Hematopoietic multipotent progenitor cell treated with erythropoietin and hydrocortisone succinate and interleukin-3 and kit ligand, for 17 days (in vitro differentiated cells): ENCODE measurements at places on chromosomes 2 and 18.

DNA sequence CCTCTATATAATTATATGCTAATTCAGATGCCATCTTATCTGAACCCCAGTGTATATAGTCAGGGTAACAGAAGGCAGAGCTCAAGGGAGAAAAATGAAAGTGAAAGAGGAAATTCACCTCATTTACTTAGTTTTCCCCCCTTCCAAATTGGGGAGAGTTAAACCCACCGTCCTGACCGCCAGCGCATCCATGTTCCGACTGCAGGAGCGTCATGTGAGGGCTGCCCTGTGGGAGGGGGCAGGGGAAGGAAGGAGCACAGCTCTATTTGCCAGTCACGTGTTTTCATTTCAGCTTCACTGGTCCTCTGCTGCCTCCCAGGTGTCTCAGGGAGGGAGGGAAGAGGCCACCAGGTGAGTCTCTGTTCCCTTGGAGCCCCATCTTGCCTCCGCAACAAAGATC is 13.2 kb downstream of the CNNM4 start:
- DNase-seq = no peak

DNA sequence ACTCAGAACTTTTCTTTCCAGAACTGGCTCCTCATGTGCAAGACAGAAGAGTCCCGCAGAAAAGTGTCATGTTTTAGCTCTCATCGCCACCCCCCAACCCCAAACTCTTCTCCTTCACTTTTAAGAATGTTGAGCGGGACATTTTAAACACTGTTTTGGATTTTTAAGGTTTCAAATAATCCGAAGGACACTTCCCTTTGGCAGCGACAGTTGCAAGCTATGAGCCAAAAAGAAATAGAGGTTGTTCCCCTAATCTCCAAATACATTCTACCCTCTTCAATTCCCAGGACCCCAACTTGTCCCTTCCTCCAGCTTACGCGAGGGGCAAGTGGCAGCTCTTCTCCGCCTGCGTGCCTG is 678 bp upstream of the UBE2E3 start:
- DNase-seq = no peak

DNA sequence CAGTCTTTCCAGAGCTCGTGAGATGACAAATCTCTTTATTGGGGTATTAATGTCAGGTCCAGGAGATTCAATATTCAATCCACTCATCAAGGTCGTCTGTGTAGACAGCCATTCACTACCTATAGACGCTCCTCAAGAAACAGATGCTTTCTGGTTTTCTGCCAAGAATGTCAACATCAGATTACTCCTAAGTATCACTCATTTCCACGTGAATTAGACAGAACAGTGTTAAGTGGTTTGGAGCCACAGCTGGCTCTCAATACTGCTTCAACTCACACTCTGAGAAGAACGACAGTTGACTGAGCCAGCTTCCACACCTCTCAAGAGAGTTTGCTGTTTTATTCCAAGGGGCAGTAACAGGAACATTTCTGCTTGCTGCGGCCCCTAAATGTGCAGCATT is 113.5 kb upstream of the NEDD4L start:
- no peak for DNase-seq

DNA sequence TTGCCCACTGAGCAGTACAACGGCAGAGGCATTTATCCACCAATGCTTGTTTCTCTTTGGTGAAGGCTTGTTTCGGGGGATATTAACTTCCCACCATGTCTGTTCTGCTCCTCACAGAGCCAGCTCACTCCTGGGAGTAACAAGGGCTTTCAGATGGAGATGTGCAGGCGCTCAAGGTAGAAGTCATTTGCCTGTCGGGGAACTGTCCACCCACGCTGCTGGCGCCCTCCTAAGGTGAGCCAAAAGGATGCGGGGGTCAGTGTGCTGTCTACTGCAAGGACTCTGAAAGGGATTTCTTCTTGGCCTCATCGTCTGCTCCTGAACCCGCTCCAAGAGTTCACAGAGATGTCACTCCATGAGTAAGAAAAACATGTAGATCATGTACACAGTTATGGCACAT is 57.0 kb upstream of the CYRIA start:
- DNase-seq = no peak

- DNase-seq = no peak
These were observed 1.2 kb downstream of the EPB41L3 start for GRCh38 chr18:5542515-5543035.

- DNase-seq = no peak
These were observed 88.8 kb upstream of the ASB18 start for GRCh38 chr2:236352761-236353593.

DNA sequence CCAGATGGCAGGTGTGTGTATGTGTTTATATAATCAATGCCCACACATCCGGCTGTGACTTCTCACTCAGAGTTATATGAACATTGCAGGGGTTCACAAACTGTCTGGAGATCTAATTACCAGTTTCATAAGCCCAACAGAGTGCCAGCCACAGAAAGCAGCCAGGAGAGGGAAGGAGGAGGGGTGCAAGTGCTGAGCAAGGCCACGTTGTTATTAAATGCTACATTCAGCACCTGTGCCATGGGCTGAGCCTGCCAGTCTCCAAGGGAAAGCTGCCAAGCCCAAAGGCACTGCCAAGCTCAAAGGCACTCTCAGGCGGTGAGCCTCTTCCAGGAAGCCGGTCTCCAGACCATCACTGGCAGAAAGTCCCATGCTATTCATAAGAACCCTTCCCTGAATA is 17.4 kb downstream of the XDH start:
- DNase-seq = no peak

- DNase-seq = no peak
These were observed 9.5 kb downstream of the ELP2 start for GRCh38 chr18:36139245-36139644.

GRCh38 chr18:35933982-35934381 is 38.5 kb upstream of the RMP24 start:
- no peak for DNase-seq

DNA sequence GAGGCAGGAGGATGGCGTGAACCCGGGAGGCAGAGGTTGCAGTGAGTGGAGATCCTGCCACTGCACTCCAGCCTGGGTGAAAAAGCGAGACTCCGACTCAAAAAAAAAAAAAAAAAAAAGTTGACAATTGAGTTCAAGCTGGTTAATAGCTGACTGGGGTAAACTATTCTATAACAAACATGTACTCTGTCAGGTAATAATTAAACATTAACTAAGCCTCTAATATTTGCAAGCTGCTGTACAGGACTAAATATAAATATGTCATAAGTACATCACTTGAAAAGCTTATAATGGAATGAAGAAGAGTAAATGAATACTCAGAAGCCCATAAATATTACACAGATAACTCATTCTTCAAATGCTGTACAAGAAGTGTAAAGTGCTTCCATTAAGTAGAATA is 190.4 kb upstream of the CRIM1 start:
- DNase-seq = no peak

DNA sequence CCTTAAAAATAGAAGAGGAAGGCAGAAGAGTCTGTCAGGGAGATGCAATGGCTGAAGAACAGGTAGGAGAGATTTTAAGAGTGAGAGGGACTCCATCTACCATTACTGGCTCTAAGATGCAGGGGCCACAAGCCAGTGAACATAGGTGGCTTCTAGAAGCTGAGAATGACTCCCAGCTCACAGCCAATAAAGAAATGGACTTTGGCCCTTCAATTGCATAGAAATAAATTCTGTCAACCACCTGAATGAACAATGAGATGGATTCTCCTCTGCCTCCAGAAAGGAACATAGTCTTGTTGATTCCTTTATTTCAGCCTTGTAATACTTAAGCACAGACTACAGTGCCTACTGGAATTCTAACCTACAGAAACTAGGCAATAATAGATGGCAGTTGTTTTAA is 603.3 kb upstream of the NXPH2 start:
- DNase-seq = no peak

GRCh38 chr2:114056294-114057143 is 166.6 kb downstream of the ACTR3 start:
- no peak for DNase-seq

DNA sequence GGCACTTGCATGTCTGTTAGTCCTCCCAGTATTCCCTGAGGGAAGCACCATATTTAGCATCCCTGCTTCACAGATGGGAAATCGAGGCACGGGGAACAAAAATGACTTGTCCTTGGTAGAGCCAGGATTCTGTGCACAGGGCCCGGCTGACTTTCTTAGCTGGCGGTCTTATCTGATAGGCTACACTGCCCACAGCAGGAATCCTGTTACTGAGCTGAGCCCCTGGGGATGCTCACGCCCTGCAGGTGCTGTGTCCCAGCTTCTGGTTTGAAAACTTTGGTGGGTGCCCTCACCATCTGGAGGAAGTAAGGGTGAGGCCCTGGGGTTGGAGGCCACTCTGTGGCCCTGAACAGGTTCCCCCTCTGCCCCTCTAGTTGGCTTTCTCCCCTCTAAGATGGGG is 68.4 kb upstream of the MCFD2 start:
- no peak for DNase-seq

DNA sequence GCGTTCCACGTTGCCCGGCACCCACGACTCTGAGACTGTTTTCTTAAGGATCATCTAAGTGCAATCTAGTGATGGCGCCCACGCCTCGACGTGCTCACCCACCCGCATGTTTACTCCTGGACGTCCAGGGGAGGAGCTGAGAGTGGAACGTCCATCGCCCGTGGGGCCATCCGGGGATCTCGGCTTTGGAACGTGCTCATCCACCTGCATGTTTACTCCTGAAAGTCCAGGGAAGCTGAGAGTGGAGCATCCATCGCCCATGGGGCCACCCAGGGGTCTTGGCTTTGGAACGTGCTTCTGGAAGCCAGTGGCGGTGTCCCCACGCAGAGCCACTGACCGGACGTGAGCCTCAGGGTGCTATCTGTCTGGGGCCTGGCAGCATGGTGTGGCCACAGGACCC is 45.6 kb upstream of the SALL3 start:
- no peak for DNase-seq

- DNase-seq = no peak
These were observed 369.0 kb upstream of the CWC22 start for GRCh38 chr2:180376066-180376465.

GRCh38 chr2:137968477-137969417 is 4.5 kb downstream of the HNMT start:
- no peak for DNase-seq

DNA sequence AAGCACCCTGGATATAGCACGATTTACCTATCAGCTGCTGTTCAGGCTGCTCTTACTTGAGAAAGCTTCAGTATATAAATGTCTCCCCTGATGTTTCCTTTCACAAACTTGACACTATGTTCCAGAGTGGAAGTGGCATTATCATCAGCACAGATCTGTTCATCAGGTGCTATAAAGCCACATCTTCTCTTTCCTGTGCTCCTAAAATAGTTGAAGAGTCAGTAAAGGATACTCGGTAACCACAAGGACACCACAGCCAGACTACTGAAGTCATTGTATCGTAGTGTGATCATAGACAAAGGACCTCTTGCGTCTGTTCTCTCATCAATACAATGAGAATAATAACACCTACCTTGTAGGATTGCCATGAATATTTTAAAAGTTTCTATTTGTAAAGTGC is 841.0 kb upstream of the CELF4 start:
- DNase-seq = no peak

GRCh38 chr18:44386401-44386800 is 294.3 kb upstream of the SETBP1 start:
- no peak for DNase-seq

DNA sequence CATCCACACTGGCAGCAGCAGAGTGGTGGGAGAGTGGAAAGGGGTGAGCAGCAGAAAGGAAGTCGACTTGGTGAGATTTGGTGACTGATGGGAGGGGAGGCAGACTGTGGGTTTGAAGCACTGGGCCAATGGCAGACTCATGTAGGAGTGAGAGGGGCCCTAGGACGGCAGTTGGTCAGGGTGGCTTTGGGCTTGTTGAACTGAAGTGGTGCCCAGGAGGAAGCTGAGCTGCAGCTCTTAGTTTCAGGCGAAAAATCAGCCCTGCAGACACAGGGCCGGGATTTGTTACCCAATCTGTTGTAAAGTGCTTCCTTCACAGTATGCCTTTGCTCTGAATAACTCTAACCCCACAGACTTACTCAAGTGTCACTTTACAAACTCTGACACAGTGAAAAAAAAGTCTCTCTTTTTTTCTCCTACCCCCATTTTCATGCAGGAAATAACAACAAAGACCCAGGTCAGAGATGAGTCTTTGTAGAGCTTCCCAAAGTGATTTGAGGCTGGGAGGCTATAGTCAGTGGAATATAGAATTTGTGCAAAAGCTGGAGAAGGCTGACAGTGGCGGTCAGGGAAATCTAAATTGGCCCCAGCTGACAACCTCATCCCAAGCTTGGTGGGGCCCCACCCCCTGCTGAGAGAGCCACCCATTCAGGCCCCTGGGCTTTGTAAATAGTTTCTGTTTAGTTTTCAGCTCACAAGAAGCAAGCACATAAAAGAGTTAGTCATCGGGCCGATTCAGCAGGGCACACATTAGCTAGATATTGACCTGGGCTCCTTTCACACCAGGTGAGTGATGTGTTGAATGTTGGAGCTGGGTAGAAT is 226.9 kb downstream of the VAPA start:
- no peak for DNase-seq

DNA sequence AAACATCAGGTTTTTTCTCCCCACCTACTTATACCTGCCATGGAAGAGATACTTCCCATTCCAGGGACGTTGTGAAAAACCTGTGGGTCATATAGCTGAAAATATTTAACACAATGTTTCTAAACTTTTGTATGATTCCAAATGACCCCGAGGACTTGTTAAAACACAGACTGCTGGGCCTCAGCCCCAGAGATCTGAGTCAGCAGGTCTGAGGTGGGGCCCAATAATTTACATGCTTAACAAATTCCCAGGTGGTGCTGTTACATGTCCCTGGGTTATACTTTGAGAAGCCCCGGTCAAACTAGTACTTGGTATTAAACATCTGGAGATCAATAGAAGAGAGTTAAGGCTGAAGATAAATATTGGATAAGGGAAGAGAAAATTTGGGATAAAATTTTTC is 71.4 kb upstream of the FRZB start:
- DNase-seq = no peak

DNA sequence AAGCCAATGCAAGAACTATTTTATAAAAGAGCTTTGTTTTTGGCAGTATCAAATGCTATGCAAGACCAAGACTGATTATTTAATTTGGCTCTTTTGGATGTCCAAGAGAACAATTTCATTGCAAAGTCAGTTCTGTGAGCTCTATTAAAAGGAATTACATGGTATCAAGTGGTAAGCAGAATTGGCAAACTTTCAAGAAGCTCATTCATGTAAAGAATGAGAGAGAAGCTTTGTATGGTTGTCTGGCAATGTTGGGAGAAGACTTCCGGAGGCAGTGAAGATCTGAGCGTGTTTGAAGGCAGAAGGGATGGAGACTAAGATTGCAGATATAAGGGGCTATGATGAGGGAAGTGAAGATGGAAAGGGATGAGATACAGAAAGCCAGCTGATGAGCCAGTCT is 49.6 kb downstream of the CPS1 start:
- no peak for DNase-seq

DNA sequence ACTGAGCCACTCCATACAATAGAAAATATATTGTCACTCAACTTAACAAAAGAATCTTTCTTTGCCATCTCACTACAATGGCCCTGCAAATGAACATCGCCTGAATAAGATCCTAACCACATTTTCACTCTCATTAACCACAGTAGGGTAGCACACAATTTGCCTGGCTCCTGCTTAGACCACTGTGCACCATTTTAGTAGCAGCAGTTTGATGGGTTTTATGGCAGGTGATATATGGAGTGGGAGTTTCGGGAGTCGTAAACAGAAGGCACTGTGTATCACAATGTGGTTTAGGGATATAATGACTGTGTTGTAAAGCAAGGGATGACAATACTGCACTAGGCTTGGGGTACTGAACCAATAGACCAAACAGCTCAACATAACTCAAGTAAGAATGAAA is 617.4 kb downstream of the BCL11A start:
- no peak for DNase-seq

- no peak for DNase-seq
These were observed 9.4 kb upstream of the CXCR4 start for GRCh38 chr2:136127356-136127755.

- no peak for DNase-seq
These were observed 718.9 kb upstream of the FANCL start for GRCh38 chr2:58959996-58960395.
